Effector CD4-positive, alpha-beta T cell (primary cell): ENCODE measurements at places on chromosomes 11 and 22.

- no peak for DNase-seq
Measured at GRCh38 chr11:84673753-84674152, 953.4 kb downstream of the DLG2 start.

DNA sequence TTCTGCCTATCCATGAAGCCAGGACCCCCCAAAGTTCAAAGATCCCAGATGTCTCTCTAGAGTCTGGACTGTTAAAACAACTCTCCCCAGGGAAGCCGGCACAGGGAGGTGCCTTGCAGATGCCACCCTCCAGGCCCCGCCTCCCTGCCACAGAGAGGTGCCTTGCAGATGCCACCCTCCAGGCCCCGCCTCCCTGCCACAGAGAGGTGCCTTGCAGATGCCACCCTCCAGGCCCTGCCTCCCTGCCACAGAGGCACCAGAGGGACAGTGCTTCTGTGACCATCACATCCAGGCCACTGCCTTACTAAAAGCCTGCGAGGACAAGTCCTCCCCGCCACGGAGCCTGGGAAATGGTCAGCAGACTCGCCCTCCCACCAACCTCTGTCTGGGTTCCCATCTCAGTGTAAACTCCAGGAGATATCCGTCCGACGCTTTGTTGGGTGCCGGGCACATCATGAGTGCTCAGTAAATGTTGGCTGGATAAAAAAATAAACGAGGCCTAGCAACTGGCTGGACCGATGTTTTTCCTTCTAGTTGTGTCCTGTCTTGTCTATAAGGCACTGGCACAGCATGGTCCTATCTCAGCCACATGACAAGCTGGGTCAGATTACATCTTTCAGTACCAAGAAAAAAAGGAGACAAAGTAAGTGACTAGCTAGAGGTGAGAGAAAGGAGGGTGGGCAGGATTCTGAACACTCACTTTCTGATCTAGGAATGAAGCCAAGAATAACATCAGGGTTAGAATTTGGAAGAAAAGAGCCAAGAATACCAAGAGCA lies 91.2 kb upstream of the CSNK2A3 start:
- DNase-seq: no peak

DNA sequence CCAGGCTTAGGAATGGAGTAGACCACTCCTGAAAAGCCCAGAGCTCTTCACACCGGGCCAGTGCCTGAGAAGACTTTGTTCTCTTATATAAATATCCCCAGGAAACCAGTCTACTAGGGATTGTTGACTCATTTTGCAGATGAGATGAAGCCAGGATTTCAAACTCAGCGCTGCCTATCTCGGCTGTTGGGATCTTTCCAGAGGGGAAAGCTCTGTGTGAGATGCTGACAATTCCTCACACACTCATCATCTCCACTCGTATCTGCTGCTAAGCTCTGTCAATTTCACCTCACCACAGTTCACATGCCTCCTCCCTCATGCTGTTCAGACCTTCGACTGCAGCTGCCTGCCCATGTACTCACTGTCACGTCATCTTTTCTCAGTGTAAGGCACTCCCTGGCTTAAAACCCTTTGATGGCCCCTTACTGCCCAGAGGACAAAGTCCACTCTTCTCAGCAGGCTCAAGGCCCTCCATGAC lies 12.5 kb downstream of the USH1C start:
- no peak for DNase-seq

DNA sequence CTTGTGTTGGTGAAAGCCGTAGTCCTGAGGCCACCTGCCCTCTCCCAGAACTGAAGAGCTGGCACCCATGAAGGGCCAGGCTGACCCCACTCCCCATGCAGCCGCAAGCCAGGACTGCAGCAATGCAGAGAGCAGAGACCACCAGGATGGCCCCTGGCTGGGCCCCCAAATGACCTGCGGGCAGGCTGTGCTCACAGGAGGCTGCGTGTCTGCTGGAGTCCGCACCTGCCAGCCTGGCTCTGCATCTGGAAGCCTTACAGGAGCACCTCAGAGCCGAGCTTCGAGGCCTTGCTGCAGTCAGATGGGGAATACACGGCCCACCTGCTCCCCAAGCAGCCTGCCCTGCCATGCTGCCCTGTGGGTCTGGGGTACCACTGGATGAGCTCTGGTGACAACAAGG lies 1336.8 kb downstream of the TBC1D22A start:
- no peak for DNase-seq

DNA sequence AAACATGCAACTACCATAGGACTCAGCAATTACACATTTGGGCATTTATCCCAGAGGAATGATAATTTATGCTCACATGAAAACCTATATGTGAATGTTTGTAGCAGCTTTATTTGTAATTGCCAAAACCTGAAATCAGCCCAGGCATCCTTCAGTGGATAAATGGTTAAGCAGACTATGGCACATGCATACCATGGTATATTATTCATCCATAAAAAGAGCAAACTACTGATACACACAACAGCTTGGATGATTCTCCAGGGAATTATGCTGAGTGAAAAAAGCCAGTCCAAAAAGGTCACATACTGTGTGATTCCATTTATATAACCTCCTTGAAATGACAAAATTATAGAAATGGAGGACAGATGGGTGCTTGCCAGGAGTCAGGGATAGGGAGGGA lies 86.7 kb downstream of the ALX4 start:
- DNase-seq: no peak

GRCh38 chr11:47998733-47999359 lies 18.5 kb downstream of the PTPRJ start:
- DNase-seq: no peak

- no peak for DNase-seq
Measured at GRCh38 chr11:104704888-104705287, 193.4 kb downstream of the CASP12 start.

DNA sequence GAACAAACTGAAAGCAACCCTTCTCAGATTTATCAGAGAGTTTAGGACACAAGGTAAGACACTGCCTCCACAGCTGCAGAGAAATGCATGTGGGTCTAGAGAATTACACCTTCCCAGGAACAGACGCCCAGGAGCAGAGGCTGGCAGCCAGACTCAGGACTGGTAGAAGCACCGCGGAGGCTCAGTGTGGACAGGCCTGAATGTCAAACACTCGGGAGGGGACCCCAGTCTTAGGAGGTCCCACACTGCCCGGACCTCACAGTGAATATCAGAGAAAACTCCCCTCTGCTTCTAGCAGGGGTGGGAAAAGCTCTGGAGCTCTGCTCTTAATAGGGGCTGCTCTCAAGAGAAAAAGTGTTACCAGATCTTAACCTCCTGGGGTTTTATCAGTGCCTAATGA lies 952.7 kb downstream of the BRD1 start:
- DNase-seq: no peak

GRCh38 chr11:102920118-102920684 lies 35.3 kb downstream of the MMP13 start:
- DNase-seq: no peak

DNA sequence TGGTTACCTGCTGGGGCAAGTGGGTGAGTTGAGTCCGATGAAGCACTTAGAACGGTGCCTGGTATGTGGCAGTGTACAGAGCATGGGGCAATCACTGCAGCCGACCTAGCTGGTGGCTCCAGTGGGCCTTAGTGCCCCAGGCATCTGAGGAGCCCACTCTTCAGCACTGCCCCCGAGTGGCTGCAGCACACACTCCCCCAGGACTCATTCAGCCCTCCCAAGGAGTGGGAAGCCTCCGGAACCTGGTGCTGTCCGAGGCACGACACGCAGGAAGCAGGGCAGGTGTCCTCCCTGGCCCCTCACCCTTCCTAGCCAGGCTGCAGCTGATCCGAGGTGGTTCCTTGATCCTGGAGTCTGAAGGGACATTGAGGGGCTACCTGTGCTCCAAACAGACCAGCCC lies 42.4 kb upstream of the PRODH start:
- no peak for DNase-seq

DNA sequence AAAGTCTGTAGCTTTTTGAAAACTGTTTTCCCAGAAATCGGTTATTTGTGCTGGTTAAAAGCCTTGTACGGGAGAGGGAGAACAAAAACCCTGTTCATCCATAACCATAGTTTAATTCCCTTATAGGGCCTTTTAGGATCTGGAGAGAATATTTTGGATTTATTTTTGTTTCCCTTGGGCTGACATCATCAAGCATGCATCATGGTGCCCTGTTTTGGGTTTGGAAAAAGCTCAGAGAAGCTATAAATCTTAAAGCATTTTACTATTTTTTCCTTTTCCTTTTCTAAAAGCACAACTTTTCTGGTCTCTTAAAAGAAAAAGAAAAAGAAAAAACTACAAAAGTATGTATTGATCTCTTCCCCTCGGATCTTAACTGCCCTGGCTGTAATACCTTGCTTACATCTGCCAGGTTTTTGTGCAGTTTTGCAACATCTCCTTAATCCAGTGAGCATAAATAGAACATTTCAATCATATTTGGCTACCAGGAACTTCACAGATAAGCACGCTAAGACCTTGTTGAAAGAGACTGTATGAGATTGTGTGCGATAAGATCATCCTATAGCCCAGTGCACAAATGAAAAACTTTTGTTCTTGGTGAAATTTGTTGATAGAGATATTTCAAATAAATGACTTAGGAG lies 88.0 kb downstream of the ZBTB16 start:
- DNase-seq: no peak

DNA sequence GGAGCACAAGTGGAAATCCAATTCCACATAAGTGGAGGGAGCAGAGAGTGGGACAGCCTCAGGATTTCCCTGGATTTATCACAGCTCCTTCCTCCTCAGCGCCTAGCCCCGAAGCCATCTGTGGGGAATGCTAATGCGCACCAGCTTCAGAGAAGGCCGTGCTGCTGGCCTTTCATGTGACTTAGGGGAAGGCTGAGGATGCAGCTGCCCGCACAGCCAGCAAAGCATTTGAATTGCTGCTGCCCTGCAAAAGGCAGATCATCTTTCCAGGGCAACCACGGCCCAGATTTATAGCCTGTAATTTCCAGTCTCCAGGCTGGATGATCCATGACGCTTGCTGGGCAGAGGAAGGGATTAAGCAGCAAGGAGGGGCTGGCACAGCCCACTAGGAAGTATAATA lies 29.9 kb downstream of the SYN3 start:
- no peak for DNase-seq

DNA sequence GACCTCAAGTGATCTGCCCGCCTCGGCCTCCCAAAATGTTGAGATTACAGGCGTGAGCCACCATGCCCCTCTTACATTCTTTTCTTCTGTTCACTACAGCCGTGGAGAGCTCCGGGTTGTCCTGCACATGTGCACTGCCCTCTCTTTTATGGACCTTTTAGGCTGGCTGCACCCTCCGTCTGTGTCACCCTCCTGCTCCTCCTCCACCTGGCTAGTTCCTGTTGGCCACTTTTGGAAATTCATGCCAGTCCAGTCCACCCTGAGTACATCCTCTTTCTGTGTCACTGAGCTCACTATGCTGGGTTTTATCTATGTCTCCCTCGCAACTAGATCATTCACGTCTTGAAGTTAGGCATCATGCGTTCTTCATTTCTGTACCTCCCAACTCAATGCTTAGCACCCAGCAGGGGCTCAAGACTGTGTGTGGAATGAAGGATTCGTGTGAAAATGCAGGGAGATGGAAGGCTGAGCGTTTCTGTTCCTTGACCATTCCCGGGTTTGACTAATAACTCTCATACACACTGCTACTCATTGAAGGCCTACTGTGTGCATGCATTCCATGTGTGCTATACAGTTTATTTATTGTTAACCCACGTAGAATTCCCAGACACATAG lies 60.6 kb downstream of the PTPRJ start:
- no peak for DNase-seq

DNA sequence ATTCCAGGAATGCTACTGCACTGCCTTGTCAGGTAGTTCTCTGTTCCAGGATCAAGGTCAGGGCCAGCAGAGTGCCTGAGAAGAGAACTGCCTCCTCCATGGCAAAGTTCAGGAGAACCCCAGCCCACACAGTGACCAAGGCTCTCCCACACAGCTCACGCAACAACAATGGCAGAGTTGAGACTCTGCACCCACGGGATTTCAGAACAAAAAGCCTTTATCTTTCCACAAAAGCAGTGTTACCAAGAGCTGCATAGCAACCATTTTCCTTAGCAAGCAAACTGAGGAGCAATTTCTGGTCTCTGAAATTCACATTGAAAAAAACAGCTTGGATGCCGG lies 11.1 kb downstream of the PLAAT3 start:
- DNase-seq: no peak

- no peak for DNase-seq
Measured at GRCh38 chr11:2825261-2825888, 60.2 kb downstream of the CDKN1C start.

DNA sequence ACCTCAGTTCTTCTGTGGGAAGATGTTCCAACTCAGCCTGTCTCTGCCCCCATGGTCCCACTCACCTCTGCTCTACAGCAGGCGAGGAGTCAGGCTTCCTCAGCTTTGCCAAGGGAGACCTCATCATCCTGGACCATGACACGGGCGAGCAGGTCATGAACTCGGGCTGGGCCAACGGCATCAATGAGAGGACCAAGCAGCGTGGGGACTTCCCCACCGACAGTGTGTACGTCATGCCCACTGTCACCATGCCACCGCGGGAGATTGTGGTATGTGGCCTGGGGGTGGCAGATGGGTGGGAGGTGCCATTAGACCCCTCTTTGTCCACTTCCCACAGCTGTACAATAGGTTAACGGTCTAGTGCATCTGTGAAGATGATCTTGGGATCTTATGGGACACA lies 73.3 kb downstream of the MYO7A start:
- no peak for DNase-seq

- no peak for DNase-seq
Measured at GRCh38 chr22:22410121-22410520, 98.4 kb downstream of the ZNF280B start.

GRCh38 chr11:71235719-71236118 lies 16.7 kb downstream of the SHANK2 start:
- no peak for DNase-seq

DNA sequence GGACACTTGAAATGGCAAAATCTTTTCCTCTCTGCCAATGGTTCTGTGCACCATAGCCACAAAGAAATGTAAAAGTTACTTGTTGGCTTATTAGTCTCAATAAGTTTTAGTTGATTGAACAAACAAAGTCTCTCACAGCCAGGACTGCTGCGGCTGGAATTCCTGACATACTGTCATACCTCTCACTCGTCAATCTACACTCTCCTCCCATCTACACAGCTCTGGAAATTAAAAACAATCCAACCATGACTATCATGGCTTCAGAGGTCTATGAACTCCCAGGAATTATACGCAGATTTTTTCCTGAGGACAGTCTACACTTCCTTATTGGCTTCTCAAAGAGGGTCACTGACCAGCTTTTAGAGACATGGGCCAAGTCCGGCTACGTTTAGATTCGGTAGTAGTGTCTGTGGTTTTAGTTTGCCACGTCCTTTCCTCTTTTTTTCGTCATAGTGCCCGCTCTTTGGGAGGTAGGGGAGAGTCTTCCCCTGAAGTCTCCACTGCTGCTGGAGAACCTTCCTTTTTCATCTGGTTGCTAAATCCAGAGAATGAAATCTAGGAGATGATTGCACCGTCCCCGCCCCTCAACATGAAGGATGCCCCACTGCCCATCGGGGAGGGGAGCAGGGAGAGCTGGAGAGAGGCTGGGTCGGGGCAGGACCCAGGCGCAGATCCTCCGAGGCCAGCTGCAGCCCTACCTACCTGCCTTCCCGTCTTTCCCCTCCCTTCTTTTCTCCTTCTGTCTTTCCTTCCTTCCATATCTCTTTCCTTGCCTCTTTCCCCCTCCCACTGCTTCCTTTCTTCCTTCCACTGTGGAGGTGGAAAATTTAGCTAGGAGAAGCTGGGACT lies 1.0 kb upstream of the PLEKHB1 start:
- DNase-seq: no peak
